Fibroblast of upper back skin (primary cell): ENCODE measurements at places on chromosomes 11 and 22.

DNA sequence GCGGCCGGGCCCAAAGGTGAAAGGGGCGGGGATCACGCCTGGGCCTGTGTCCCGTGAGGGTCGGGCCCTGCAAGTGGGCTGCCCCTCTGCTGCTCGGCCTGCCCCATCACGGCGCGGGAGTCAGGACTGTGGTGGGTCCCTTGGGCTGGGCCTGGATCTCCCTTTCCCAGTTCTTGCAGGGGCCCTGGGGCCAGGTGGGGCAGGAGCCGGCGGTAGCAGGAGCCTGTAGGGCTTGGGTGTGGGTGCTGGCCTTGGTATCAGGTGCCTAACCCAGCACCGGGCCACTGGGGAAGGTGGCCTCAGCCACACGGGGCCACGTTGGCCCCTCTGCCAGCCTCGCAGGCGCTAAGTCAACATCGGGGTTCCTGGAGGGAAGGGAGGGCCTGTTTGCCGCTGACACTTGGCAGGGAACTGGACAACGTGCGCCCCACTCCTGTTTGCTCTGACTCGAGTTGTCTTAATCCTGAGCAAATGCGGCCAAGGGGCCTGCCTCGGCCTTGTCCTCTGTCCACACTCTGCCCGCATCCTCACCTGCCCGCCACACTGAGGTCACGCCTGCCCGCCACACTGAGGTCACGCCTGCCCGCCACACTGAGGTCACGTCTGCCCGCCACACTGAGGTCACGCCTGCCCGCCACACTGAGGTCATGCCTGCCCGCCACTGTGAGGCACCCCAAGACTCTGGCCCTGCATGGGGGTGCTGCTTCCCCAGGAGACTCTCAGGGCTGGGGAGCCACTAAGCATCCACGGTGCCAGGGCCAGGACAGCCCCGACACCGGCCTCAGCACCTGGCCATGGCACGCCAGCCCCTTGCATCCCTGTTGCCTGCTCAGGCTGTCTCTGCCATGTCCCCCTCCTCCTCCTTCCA is 14.2 kb upstream of the MUC5B start:
- no peak for DNase-seq

DNA sequence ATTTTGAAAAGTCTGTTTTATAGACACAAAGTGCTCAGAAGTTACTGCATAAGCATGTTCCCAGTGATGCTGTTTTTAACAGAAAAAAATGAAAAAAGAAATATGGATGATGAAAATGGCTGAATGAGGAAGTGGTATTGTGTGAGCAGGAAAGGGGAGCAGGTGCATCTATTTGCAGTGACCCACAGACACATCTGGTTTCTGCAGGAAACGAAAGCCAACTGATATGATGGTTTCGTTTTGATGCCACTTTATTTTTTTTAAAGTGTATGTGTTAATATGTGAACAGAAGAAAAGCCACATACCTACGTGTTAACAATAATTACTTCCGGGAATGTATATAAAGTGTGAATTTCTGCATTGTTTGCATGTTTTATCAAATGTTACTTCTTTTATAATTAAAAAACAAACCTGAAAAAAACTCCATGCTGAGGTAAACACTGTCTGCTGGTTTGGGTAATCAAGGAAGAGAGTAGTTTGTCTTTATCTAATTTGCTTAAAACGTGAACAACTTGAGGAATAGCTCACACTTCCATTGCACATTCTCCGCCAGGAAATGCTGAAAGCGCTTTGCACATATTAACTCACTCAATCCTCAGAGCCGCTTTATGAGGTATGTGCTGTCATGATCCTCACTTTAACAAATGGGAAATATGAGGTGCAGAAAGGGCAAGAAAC is 1335.9 kb downstream of the TBC1D22A start:
- DNase-seq: no peak

- DNase-seq: no peak
Measured at GRCh38 chr11:69123593-69124545, 31.9 kb upstream of the SMIM38 start.

- DNase-seq: peak; percentile 71
Measured at GRCh38 chr11:128251140-128251539, 336.2 kb downstream of the ETS1 start.

DNA sequence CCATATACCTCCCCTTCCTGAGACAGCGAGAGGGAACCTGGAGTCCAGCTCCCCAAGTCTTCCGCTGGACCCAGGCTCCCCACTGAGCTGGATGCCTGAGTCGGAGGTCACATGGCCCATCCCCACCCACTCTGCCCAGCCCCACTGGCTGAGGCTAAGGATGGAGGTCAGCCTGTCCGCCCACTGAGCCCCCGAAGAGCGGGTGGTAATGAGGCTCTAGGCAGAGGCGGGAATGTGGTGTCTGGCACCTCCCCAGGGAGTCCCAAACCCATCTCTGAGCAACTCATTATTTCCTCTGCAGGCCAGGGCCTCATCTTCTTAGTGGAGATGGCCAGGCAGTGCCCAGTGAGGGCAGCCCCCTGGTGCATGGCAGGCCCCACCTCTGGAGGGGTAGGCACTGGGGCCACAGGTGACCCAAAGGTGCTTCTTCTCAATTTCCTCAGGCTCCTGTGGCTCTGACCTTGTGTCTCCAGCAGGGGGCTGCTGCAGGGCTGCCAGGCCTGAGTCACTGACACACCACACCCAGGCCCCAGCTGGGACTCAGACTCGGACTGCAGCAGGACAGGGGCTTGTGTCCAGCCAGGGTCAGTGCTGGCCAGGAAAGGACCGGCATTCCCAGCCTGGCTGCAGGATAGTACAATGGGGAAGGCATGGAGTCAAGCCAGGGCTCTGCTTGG is 10.2 kb upstream of the PDE2A start:
- peak; percentile 47 for DNase-seq

DNA sequence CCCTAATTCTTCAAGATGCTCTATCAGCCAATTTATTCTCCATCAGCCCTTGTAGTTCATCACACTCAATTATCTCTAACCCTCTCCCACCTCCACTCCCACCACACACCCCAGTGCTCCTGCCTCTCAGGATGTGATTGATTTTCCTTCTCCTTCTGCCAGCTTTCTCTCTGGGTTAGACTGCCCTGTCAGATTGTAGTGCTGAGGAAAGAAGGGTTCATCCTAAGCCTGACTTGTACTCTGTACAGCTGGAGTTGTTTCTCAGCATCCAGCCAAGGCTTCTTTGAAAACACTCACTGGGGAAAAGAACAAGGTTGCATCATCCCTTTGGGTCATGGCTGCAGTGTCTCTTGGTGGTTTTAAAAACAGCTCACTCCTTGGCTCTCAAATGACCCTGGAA is 61.2 kb downstream of the CECR2 start:
- DNase-seq: peak; percentile 65

- DNase-seq: peak; percentile 36
Measured at GRCh38 chr11:59429924-59430516, 3.8 kb upstream of the OR5A2 start.

DNA sequence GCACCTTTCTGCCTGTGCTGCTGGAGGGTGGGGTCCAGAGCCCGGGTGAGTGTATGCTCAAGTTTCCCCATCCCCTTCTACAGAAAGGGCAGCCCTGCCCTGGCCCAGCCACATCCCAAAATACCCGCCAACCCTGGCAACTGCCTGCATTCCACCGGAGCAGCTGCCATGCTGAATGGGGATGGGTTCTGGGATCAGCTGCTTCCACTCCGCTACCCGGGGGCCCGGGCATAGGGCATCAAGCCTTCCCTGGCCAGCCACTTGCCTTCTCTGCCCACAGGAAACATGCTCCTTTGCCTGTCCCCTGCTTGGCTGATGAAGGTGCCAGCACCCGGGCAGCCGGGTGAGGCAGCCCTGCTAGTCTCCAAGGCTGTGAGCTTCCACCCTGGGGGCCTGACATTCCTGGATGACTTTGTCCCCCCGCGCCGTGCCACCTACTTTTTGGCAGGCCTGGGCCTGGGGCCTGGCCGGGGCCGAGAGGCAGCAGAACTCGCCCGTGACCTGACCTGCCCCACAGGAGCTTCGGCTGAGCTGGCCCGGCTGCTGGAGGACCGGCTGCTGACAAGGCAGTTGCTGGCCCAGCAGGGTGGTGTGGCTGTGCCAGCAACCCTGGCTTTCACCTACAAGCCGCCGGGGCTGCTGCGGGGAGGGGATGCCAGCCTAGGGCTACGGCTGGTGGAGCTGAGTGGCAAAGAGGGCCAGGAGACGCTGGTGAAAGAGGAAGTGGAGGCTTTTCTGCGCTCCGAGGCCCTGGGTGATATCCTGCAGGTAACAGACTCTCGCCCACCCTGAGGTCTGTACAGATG is 3.2 kb downstream of the CARNS1 start:
- no peak for DNase-seq
